ENCODE measurements at places on chromosomes 12 and 14.

GRCh38 chr14:87626266-87626665 lies 366.7 kb downstream of the GALC start:
- no peak for DNase-seq

GRCh38 chr14:87896393-87897380 lies 96.3 kb downstream of the GALC start:
- peak; percentile 42 for DNase-seq

DNA sequence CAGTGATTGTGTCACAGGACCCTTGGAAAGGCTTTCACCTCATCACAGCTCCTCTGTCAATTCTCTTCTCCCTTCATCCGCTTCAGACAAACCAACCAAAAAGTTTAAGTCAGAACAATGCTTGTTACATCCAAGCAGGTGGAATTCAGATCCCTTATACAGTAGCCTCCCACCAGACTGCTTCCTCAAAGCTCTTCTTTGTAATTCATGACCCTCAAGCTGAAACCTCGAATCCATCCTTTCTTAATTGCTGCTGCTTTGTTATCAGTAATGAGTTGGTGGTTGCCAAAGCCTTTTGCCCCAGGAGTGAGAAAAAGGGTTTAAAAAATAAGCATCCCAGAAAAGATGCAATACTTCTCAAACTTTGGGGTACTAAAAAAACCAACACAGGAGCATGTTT lies 9.5 kb downstream of the BEST3 start:
- DNase-seq: no peak

- DNase-seq: no peak
These were observed 109.6 kb downstream of the SLC38A6 start for GRCh38 chr14:61090432-61091216.

- DNase-seq: no peak
These were observed 55.2 kb downstream of the TGFB3 start for GRCh38 chr14:75926431-75927115.

DNA sequence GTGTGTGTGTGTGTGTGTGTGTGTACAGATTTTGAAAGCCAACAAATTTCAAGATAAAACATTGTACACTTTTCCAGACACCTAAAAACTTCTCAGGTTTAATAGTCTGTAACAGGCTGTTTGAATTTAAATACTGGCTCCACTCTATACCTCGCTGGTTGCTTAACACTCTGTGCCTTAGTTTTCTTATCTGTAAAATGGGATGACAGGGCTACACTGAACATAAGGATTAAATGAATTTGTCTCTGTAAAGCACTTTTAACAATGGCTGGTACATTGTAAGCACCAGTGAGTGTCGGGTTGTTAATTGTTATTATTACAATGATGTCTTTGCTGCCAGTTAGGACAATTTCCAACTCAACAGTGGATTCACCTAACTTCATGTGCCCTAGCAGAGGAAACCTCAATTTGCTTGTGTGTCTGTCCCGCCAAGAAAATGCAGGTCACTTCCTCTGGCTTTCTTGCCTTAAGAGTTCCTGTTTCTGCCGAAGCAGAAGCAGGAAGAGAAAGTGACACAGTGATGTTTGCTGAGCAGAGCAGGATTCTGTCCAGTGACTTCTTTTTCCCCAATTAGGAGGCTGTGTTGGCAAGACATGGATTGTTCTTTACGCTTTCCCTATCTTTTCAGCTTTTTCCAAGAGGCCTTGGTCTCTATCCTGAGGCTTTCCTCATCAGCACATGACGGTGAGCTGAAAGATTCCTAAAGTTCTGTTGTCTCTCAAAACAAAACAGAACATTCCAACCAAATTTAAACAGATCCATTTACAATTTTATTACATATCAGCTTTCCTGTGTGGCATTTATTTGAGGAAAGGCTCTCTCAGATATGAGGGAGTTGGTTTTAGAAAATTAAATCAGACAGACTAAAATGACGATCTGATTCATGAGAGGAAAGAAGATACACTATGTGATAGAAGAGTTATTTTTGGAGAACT lies 154.1 kb upstream of the ATP2B1 start:
- DNase-seq: peak; percentile 13

GRCh38 chr12:20448781-20449180 lies 80.4 kb downstream of the PDE3A start:
- DNase-seq: no peak

- no peak for DNase-seq
These were observed 3.8 kb upstream of the TSPAN8 start for GRCh38 chr12:71161591-71161990.
